Putamen (tissue), 1 donor: ENCODE measurements at places on chromosomes 7 and 10.

DNA sequence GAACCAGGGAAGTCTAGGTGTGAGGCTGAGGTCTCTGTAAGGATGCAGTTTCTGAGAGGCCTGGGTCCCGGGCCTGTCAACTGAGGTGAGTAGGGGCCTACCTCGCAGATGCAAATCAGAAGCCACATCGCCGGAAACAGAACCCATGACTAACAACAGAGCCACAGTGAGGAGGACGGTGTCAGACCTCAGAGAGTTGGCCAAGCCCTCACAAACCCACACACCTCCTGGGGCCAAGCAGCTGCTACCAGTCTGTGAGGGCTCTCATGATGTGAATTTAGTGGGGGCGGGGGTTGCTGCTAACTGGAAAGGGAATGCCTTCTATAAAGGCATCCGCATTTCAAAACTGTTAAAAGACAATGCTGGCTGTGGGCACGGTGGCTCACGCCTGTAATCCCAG, 103.0 kb downstream of the COBL start:
- DNase-seq = no peak

GRCh38 chr7:51123322-51124019, 193.1 kb downstream of the COBL start:
- peak; percentile 89 for DNase-seq

DNA sequence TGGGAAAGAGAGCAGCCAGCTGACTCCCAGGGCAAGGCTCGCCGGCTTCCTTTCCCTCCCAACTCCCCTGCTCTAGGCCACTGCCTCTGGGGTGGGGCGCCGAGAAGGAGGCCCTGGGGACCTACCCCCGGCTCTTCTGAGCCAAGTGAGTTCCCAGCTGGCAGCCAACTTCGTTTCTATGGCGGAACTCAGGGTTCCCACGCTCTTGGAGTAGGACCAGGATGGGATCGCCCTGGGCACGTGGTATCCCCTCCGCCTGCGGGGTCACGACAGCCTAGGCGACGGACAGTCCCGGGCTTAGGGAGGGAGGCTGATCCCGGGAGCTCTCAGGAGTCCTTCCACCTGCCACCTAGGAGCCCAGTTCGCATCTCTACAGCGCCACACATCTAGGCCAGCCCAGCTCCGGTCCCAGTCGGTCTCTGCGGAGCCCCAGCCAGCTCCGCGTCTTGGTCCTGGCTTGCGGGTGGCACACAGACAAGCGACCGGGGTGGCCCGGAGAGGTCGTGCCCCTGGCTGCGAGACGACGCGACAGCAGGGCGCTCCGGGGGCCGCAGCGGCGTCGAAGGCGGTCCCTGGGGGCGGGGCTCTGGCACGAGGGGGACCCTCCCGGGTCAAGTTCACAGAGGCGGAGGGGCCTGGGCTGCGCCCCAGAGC, 20.5 kb upstream of the GATA3 start:
- no peak for DNase-seq

DNA sequence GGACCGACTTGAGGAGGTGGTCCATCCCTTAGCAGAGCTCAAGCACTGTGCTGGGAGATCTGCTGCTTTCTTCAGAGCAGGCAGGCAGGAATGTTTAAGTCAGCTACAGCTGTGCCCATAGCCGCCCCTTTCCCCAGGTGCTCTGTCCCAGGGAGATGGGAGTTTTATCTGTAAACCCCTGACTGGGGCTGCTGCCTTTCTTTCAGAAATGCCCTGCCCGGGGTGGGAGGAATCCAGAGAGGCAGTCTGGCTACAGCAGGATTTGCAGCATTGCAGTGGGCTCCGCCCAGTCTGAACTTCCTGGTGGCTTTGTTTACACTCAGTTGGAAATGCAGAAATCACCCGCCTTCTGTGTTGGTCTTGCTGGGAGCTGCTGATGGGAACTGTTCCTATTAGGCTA, 51.2 kb upstream of the SEMA3A start:
- DNase-seq = no peak

DNA sequence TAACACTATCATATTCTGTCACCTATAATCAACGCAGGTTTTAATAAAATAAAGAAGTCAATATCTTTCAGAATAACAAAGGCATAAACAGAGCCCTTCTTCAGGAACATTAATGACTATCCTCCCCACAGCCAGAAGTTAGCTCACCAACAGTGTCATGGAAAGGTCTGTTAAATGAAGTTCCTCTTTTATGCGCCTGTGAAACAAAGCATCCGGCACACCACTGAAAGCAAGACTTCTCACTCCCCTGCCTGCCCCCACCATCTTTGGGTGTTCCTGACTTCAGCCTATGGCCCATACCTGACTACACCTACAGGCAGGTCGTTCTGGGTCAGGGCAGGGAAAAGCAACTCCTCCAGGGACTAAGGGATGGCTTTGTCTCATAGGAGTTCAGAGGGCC, 205.4 kb downstream of the FANK1 start:
- no peak for DNase-seq

DNA sequence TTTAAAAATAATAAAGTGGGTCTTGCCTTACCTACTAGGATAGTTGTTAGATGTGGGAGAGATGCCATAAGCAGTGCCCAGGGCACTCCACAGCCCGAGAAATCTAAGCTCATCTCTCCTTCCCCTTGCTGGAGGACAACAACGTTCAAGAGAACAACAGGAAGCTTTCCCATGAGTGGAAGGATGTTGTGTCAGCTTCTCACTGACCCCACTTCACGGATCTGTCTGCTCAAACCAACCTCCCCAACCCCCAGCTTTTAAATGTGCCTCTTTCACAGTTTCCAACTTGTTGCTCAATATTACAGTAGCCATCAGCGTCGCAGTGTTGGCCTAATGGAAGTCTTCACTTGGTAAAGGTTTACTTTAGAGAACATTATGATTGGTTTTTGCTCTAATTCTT, 72.1 kb downstream of the PTPRE start:
- no peak for DNase-seq

GRCh38 chr7:148852272-148852671, 31.8 kb downstream of the EZH2 start:
- no peak for DNase-seq

DNA sequence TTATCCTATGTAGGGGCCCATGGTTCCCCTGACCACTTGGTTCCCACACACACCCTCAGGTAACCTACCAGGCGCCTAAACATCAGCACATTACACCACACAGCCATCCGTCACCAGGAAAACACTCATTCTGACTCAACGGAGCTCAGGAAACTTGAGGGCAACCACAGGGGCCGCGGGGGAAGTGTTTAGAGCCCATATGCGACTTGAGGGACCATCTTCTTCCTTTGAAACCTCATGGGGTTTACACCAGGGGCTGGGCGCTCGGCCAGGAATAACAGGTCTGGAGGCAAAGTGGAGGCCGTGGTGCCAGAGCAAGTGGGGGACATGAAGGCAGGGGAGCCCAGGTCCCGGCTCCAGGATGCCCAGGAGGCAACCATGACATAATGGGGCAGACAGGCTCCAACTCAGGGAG, 1.5 kb downstream of the STX1A start:
- DNase-seq = no peak

- DNase-seq = no peak
Measured at GRCh38 chr10:44908936-44909630, 2.1 kb upstream of the TMEM72 start.

DNA sequence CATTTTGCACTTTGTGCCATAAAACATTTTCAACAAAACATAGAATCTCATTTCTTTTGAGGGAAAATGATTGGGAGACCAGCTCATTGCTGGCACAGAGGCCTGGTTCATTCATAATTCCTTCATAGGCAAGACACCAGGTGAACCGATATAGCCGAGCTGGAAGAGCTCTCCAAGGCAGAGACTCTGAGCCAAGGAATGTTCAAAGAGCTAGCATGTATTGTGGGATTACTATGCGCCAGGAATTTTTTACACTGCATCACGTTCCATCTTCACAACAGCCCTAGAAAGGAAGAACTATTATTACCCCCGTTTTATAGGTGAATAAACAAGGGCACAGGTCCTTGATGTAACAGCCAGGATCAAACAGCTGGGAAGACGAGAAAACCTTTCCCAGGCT, 2.1 kb upstream of the IL6 start:
- DNase-seq = no peak

GRCh38 chr10:122541541-122542002, 19.0 kb upstream of the DMBT1 start:
- DNase-seq = no peak

DNA sequence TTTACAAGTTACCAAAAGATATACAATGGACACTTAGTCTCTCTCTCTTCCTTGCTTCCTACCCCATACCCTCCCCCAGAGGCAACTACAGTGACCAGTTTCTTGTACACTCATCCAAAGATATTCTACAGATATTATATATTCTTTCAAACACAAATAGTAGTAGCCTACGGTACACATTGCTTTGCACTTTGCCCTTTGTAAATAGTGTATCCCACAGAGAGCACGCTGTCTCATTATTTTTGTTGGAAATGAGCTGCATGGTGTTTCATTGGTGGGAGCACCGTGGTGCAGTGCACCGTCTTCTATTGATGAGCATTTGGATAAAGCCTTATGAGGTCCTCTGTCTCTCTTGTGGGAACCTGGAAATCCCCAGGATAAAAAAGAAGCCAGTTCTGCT, 24.2 kb downstream of the STRA8 start:
- DNase-seq = no peak

DNA sequence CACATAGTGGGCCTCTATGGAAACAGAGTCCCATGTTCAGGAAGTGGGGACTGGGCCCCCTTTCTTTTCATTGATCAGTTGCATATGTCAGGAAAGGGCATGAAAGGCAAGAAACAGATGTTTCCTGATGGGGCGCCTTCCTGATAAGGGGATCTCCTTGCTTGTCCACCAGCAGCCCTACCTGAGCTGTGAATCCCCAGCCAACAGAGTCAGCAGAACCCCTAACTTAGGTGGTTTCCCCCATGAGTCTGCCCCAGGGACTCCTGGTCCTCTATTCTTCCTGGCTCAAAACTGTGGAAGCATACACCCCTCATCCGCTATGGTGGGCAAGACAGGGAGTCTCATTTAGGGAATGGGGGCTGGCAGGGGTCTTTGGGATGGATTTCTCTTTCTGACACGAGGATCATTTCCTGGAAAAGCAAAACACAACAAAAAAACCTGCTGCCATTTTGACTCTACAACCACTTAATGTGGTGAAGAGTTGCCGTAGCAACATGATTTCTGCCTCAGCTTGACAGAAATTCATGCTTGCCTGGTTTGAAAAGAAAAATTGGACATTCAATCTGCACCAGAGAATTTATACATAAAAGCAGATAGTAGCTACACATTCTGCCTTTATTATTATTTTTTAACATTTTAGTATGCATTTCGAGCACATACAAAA, 119.8 kb downstream of the SPAG6 start:
- DNase-seq = no peak

- no peak for DNase-seq
Measured at GRCh38 chr10:42578019-42578418, 60.4 kb downstream of the ZNF33B start.

GRCh38 chr7:134782121-134782623, 2.7 kb downstream of the CALD1 start:
- no peak for DNase-seq

- no peak for DNase-seq
Measured at GRCh38 chr7:45100761-45101480, 10.6 kb downstream of the TBRG4 start.

GRCh38 chr7:714251-714671, 12.2 kb upstream of the DNAAF5 start:
- no peak for DNase-seq
